NCI-H2227 treated with DMSO at 0.1 percent for 48 hours (cell line): ENCODE measurements at places on chromosomes 6 and 20.

- DNase-seq: no peak
Observed at GRCh38 chr6:42390228-42390934, 61.3 kb downstream of the TRERF1 start.

GRCh38 chr20:63972312-63973159 lies 2.8 kb upstream of the ZNF512B start:
- DNase-seq: no peak

GRCh38 chr6:77368660-77369313 lies 94.5 kb downstream of the HTR1B start:
- DNase-seq: no peak

- no peak for DNase-seq
Observed at GRCh38 chr6:112691289-112691688, 344.2 kb downstream of the RFPL4B start.

DNA sequence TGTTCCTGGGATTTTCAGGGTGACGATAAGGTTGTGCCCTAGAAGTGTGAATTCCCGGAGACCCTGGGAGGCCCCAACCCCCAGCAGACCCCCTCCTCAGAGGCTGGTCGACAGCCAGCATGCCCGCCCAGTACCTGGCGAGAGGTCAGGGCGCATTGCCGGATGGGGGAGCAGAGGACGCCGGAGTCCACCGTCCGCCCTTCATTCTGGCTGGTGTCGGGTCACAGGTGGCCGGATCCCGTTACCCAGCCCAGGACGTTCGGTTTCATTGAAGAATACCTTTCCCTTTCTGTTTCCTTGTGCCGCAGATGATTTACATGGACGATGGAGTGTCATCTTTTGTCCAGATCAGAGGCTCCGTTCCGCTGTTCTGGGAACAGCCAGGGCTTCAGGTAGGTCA lies 61.3 kb downstream of the SYNJ2 start:
- no peak for DNase-seq

GRCh38 chr6:80029470-80029869 lies 25.0 kb downstream of the TTK start:
- DNase-seq: no peak

- DNase-seq: no peak
Observed at GRCh38 chr6:127533011-127533410, 13.9 kb upstream of the MTCL3 start.

- DNase-seq: no peak
Observed at GRCh38 chr6:72873433-72873832, 251.6 kb downstream of the KCNQ5 start.

DNA sequence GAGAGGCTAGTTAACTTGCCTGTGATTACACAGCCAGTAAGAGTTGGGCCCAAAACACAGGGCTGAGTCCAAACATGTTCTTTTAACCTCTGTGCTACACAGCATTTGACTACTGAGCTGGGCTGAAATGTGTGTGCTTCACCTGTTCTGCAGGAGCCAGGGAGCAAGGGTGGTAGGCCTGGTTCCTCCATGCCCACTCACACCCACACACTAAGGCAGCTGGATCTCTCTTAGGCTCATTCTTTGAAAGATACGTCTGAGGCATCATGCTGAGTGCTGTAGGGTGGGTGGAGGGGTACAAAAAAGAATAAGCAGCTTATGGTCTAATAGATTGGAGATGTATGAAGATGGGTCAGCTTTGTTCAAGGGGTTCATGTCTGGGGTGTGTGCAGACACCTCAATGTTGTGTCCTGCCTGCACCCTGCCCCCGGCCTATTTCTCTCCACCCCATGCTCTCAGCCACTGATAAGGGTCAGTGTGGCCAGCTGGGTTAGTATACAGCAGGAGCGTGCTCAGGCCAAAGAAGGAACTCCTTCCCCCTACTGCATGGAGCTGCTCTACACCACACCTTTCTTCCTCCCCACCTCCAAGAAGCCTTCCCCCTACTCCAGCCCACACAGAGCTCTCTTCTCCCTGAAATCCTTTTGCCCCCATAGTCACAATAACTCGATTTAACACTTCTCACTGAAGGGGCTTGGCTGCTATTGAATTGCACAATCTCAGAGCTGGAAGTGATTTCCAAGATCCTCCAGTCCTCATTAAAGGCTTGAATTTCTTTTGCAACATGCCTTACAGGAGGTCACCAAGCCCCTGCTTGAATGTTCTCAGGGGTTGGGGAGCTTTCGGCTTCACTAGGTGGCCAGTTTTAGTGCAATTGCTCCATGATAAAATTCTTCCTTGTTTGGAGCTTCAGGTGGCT lies 3.4 kb downstream of the PPP2R5D start:
- DNase-seq: no peak
